ENCODE measurements at places on chromosomes 13 and 19.

DNA sequence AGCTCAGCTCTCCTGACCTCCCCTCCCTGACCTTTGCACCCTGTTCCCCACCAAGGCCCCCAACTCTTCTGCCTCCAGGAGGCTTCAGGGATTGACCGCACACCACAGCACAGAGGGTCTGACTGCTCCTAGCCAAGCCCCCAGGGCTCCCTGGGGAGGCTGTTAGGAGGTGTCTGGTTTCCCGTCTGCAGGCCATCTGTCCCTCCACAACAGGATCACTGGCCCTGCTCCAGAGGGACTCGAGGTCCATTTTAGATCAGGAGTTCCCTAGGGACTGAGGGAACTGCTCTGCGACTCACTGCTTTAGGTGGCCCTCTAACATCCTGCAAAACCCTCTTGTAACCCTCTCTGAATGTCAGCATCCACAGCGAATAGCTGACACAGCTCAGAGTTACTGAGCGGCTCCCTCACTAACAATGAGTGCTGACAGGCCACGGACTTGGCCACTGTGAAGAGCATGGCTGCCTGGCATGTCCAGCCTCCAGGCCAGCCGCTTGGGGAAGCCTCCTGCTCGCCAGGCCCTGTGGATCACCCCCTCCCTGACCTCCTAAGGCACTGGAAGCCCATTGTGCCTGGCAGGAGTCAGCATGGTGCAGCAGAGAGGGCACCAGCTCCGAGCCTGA, 17.7 kb downstream of the GRIK5 start:
- DNase-seq: no peak

DNA sequence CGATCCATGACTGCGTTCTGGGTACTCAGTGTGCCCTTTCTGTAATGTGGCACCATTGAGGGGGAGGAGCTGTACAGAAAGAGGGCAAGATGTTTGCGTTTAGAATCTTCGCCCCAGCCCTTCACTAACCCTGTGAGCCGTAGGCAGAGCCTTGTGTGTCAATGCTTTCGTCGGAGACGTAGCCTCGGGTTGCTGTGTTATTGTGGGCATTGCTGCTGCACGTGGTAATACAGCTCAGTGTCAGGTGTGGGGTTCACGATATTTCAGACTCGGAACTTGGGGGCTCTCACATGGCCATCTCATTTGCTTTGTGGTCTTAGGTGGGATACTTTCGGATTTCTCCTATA, 6.1 kb downstream of the RPS9 start:
- DNase-seq: no peak

GRCh38 chr13:66915596-66916185, 314.4 kb downstream of the PCDH9 start:
- DNase-seq: no peak

DNA sequence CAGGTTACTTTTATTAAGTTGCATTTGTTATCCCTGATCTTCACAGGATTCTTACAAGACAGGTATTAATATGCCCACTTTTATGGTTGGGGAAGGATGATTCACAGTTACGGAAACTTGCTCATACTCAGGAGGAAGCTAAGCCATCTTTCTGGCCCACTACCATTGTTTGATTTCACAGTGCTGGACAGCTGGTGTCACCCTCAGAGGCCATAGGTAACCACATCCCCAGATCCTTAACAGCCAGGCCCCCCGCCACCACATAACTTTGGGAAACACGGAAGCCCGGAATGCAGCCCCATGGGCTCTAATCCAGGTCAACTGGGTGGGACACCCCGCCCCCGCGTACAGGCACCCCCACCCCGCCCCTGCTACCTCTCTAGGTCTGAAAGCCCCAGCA, 119.7 kb downstream of the IRS2 start:
- DNase-seq: no peak

DNA sequence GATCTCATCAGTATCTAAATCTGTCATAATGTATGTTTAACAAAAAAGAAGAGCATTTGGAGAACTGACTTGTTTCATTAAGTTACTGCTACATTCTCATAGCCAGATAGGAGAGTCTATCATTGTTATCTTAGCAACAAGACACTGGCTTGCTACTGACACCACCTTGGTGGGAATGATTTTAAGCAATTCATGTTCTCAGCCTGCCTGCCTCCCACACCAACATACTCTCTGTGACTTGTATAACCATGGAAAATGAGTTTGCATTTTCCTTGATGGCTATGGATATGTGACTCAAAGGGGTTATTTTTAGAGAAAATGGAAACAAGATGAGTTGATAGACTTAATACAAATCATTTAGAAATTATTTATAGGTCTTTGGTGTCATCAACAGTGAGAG, 1308.9 kb downstream of the OLFM4 start:
- DNase-seq: no peak

All from HS-5 (cell line).